ENCODE measurements at places on chromosomes 1 and 21.
A peak's percentile ranks its signal among the peaks of the same experiment; 100 is the strongest.

DNA sequence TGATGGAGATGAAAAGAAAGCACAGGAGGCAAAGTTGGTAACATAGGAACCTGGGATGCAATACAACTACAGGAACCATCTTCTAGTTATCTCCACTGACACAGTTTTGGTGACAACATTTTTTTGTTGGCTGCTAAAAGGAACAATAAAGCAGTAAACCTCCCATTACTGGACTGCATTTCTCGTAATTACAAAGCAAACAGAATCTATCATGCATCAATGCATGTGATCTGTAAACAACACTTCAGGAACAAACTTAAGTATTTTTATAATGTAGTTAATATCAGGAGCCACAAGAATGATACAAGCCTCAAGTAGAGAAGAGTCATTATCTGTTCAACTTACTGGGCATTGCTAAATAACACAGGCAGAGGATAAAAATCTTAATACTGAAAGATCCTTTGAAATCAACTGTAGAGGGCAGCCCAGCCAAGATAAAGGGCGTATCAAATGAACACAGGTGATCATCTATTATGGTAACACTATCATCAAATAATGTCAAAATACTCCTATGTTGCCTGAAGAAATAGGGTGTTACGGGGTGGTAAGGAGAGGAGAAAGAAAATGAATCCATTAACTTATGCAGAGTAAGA lies 193.3 kb downstream of the EIF4G3 start:
- no peak for DNase-seq

GRCh38 chr1:242219298-242219901 lies 220.5 kb upstream of the MAP1LC3C start:
- no peak for DNase-seq

DNA sequence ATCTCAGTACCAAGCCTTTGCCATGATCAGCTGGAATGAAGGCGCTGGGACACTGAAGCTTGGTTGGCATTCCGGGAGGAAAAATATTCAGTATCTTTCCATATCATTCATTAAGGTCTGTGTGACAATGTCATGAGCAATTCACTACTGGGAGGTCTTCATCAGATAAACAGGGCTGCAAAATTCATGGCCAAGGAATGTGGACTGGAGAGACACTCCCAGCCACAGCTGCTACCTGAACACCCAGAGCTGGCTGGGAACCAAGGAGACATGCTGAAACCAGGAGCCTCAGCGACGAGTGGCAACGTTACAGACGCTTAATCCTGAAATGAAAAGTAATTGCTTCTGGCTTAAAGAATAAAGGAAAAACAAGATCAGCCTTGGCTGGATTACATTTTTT lies 30.6 kb upstream of the DDAH1 start:
- no peak for DNase-seq

DNA sequence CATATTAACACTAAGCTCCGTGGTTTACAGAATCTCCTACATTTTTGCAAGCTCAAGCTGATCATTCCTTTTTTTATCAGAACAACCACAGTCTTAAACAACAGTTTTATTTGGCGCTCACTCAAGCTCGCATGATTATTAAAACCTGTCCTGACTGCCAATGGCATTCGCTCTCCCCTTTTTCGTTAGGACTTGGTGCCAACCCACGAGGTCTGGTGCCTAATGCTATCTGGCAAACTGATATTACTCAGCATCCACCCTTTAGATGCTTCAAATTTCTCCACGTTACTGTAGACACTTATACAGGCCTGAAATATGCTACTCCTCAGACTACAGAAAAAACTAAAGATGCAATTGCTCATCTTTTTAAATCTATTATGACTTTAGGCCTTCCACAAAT lies 23.0 kb upstream of the ITLN1 start:
- DNase-seq, result no peak

GRCh38 chr1:62022382-62022983 lies 172.2 kb upstream of the L1TD1 start:
- DNase-seq, result no peak

GRCh38 chr1:31467005-31467674 lies 54.1 kb downstream of the SERINC2 start:
- DNase-seq, result no peak

DNA sequence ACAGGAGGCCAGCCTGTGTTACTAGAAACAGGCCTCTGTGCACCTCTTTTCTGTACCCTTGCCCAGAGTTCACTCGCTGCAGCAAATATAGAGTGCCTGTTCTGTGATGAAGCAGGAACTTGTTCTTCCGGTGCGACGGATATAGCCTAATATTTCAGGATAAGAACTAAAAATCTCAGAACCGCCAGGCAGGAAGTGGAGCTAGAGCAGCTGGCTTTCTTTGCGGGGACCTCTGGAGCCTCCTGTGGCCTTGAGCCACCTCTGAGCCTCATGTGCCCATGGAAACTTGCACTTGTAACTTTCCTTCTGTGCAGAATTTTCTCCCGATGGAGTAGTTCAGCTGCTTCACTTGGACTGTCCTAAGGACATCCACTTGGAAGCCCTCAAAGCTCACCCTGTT lies 44.5 kb upstream of the VAMP3 start:
- DNase-seq, result no peak

DNA sequence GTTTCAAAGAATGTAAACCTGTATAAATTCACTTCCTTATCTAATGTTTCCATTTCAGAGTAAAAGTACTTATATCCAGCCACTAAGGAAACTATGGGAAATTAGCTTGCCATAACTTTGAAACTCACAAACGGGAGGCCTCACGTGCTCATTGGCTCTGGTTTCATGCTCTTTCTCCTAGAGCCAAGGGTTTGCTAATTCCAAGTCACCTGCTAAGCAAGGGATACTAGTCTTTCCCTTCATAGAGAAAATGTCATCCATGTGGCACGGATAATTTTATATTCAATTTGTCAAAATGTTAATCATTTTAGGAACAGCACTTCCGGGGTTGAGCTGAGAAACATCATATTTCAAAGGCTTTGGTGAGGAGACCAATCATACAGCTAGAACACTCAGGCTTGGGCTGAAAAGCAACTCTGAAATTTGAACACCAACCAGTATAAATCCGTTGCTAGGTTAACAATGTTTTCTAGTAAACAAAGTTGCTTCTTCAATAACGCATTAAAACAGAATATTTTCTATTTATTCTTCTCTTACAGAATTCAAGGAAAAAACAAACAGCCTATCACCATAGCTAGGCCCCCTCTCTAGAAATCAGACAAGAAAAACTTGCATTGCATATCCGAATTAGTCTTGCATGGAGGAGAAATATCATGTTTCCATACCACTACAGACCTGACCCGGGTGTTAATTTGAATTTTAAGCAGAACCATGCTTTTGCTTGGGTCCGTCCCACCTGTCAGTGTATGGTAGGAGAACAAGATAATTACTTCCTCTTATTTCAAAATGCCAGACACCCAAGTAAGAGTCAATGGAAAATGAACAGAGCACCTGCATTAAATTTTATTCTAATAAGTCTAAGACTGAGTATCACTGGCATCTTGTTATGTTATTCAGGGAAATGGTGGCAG lies 196.1 kb upstream of the ESRRG start:
- no peak for DNase-seq

GRCh38 chr1:25727635-25728286 lies 72.2 kb upstream of the SELENON start:
- no peak for DNase-seq

- DNase-seq, result no peak
Measured at GRCh38 chr1:91732291-91733107, 153.5 kb downstream of the TGFBR3 start.

- DNase-seq, result peak; percentile 46
Measured at GRCh38 chr21:36422279-36423098, 37.3 kb downstream of the CHAF1B start.

DNA sequence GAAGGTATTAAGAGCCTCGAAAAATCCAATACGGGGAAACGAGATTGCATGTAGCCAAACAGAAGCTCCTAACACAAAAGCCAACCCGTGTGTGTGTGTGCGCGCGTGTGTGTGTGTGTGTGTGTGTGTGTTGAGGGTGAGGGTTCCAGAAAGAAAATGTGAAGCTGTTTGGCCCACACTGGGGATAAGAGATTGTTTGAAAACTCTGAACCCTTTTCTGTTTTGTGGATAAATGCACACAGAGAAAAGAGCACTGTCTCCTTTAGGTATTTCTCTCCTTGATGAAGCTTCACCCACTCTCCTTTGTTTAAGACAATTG lies 1.9 kb downstream of the WLS start:
- no peak for DNase-seq

DNA sequence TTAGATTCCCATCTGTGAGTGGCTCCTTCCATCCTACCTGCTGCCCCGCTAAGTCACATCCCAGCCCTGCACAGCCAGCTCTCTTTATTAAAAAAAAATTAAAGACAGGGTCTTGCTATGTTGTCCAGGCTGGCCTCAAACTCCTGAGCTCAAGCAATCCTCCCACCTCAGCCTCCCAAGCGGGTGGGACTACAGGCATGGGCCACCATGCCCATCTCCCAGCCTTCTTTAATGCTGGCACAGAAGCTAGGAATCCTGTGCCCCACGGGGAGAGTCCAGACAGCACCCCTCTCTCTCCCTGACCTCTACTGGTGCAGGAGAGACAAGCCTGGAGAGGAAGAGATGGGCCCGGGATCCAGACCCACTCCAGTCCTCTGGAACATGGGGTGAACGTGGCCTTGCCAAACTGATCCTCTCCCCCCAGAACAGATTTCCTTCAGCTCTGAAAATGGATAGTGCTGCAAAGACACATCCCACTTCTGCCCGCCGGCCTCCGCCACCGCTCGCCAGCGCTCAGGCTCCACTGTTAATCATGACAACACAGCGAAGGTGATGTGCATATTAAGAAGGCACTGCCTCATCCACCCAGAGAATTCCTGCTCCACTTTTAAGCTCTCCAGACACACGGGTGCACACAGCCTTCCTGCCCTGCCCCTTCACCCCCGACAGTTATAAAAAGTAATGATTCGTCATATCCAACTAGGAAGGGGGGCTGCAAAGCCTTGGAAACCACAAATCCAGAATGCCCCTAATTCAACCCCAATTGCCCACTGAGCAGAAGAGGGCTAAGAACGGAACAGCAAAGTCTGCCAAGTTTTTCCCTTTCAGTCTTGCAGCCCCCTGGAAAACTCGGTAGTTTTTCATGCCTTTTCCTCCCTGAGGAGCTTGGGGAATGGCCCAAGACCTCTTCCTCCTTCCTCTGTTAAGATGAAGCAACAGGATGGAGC lies 68.1 kb downstream of the MRPL37 start:
- DNase-seq, result no peak

- DNase-seq, result no peak
Measured at GRCh38 chr1:246567646-246568235, 1.5 kb downstream of the CNST start.

GRCh38 chr1:174023440-174023839 lies 1.3 kb upstream of the RC3H1 start:
- no peak for DNase-seq

GRCh38 chr1:84259989-84260388 lies 41.5 kb upstream of the SAMD13 start:
- DNase-seq, result no peak

DNA sequence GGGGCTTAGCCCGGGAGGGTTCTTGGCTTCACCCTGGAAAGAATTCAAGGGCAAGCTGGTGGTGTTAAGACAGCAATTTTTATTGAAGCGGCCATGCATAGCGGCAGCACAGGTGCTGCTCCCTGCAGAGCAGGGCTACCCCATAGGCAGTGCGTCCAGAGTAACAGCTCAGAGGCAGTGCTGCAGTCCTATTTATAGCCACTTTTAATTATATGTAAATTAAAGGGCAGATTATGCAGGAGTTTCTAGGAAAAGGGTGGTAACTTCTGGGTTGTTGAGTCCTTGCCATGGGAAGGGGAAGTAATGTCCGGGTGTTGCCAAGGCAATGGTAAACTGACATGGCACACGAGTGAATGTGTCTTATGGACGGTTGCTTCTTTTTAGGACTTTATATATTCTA lies 57.0 kb downstream of the VPS26C start:
- no peak for DNase-seq
